Cardiac muscle cell (in vitro differentiated cells and primary cell): ENCODE measurements at places on chromosomes 2 and 18.

- H3K27me3 ChIP-seq = no peaks in the 10 kb centered on the region
- no peak overlapping the region for H3K27ac ChIP-seq
- DNase-seq = no peak
- no peak overlapping the region for H3K4me3 ChIP-seq
These were observed 81.3 kb downstream of the CTAGE1 start for GRCh38 chr18:22336406-22336805.

DNA sequence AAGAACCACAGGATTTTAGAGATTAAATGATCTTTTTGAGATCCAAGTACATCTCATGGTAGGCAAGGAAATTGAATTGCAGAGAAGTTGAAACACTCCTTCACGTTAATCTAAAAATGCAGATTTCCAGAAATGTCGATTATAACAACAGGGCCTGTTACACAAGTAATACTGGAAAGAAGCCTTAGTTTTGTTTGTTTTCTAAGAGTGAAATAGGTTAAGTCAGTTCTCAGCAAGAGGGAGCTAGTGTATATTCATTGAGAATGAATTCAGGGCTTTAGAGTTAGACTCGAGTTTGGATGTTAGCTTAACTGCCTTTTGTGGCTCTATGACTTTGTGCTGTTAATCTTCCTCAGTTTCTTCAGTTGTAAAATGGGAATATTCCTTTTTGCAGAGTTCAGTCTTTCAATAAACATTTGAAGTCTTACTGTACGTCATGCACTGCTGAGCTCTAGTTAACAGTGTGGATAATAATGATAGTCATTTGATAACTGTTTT is 926 bp downstream of the NDUFV2 start:
- no peaks in the 10 kb centered on the region for H3K36me3 ChIP-seq
- H3K4me3 ChIP-seq = peak overlapping the region; percentile 64
- H3K4me1 ChIP-seq = peaks cover 40% of the 10 kb centered on the region
- H3K27me3 ChIP-seq = no peaks in the 10 kb centered on the region
- peak overlapping the region; percentile 98 for H3K27ac ChIP-seq
- peak; percentile 30 for DNase-seq

- peaks cover 52% of the 10 kb centered on the region for H3K4me1 ChIP-seq
- H3K27ac ChIP-seq = peak overlapping the region; percentile 84
- no peak for DNase-seq
- no peak overlapping the region for H3K4me3 ChIP-seq
These were observed 113.6 kb upstream of the MGAT5 start for GRCh38 chr2:134140251-134140661.

- H3K27ac ChIP-seq = no peak overlapping the region
- no peaks in the 10 kb centered on the region for H3K27me3 ChIP-seq
- H3K4me1 ChIP-seq = no peaks in the 10 kb centered on the region
- no peak for DNase-seq
- no peak overlapping the region for H3K4me3 ChIP-seq
These were observed 1249.0 kb upstream of the FAM98A start for GRCh38 chr2:34848132-34848531.

GRCh38 chr2:208031608-208032019 is 6.3 kb upstream of the PLEKHM3 start:
- peak; percentile 62 for DNase-seq
- H3K36me3 ChIP-seq = no peaks in the 10 kb centered on the region
- H3K4me1 ChIP-seq = peaks cover 4% of the 10 kb centered on the region
- no peak overlapping the region for H3K27ac ChIP-seq
- H3K27me3 ChIP-seq = no peaks in the 10 kb centered on the region
- no peak overlapping the region for H3K4me3 ChIP-seq

DNA sequence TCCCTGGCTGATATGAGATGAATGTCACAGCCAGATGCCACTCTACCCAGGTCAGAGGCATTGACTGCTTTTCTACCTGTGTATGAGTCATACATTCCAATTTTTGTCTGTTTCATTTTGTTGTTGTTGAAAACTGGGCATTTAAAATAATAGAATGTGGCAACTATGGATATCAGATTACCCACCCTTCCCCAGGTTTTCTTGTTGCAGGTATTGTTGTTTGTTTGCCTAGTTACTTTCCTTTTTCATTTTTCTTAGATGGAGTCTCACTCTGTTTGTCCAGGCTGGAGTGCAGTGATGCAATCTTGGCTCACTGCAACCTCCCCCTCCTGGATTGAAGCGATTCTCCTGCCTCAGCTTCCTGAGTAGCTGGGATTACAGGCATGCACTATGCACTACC is 70.2 kb downstream of the LRRC30 start:
- DNase-seq = peak; percentile 20
- H3K4me3 ChIP-seq = no peak overlapping the region
- no peaks in the 10 kb centered on the region for H3K27me3 ChIP-seq
- no peak overlapping the region for H3K27ac ChIP-seq
- no peaks in the 10 kb centered on the region for H3K36me3 ChIP-seq
- H3K4me1 ChIP-seq = no peaks in the 10 kb centered on the region

- no peaks in the 10 kb centered on the region for H3K36me3 ChIP-seq
- H3K27ac ChIP-seq = peak overlapping the region; percentile 67
- no peak overlapping the region for H3K4me3 ChIP-seq
- no peaks in the 10 kb centered on the region for H3K27me3 ChIP-seq
- peak; percentile 12 for DNase-seq
These were observed 174.1 kb upstream of the ALPP start for GRCh38 chr2:232204457-232204931.

DNA sequence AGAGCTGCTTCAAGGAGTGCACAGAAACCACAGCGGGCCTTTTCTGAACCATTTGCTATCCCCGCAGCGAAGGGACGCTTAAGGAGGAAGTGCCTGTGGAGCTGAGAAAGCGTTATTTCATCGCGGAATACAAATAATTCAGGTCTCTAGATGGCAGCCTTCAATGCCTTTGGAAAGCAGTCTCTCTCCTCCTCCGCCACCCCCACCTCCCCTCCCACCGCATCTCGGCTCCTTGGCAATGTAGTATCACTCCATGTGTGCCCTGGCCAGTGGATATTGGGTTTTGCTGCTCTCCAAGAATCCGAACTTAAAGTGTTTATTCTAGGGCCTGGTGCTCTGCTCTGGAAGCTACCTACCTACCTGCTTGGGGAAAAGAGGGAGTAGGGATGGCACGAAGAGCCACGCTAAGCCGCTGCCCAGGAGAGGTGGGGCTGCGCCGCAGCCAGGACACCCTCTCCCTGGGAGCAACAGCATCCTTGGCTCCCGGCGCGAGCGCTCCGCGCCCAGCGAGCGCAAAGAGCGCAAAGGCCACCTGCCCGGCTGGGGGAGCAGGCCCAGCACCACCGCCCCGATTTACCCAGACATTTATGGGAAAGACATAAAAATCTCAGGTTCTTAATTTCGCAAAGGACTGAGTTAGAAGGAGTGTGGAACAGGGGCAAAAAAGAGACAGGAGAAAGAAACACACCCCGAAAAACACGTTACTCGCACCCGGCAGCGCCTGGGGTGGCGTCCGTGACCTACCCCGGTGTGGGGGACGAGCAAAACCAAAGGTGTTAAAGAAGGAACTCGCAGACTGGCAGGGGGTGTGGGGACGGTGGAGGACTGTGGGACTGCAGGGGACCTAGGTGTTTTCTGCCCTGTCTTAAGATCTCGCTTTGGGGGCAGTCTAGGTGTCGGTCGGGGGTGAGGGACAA is 1.0 kb downstream of the SPHKAP start:
- no peaks in the 10 kb centered on the region for H3K36me3 ChIP-seq
- peaks cover 17% of the 10 kb centered on the region for H3K4me1 ChIP-seq
- H3K27ac ChIP-seq = no peak overlapping the region
- DNase-seq = peak; percentile 71
- H3K4me3 ChIP-seq = peak overlapping the region; percentile 96

DNA sequence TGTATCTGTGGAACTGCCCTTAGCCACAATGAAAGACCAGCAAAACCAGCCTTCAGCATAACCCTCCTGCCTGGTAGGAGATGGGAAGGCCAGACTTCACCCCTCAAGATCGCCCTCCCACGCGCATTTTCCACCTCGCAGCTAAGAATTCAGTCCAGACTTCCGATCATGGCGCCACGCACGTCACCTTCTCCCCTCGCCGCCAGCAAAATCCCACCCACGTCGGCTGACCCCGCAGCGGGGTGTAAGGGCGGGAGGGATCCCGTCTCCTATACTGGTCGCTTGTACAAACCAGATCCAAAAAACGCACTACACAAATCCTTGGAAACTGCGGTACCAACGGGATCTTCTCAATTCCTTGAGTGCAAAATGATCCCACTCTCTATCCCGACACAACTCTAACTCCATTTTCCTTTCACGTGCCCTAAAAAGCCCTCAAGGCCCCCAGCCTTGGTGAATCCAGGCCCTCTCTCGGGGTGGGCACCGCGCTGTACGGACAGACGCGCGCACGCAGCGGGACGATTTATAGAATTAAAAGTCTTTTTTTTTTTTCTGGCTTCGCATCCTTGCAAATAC is 1.0 kb upstream of the BMPR2 start:
- peaks cover 10% of the 10 kb centered on the region for H3K4me1 ChIP-seq
- H3K4me3 ChIP-seq = peak overlapping the region; percentile 76
- no peaks in the 10 kb centered on the region for H3K36me3 ChIP-seq
- peak overlapping the region; percentile 93 for H3K27ac ChIP-seq

- no peaks in the 10 kb centered on the region for H3K27me3 ChIP-seq
- no peaks in the 10 kb centered on the region for H3K36me3 ChIP-seq
- H3K27ac ChIP-seq = no peak overlapping the region
- no peak overlapping the region for H3K4me3 ChIP-seq
- H3K4me1 ChIP-seq = peaks cover 5% of the 10 kb centered on the region
These were observed 6.5 kb upstream of the VPS54 start for GRCh38 chr2:64025741-64026140.

DNA sequence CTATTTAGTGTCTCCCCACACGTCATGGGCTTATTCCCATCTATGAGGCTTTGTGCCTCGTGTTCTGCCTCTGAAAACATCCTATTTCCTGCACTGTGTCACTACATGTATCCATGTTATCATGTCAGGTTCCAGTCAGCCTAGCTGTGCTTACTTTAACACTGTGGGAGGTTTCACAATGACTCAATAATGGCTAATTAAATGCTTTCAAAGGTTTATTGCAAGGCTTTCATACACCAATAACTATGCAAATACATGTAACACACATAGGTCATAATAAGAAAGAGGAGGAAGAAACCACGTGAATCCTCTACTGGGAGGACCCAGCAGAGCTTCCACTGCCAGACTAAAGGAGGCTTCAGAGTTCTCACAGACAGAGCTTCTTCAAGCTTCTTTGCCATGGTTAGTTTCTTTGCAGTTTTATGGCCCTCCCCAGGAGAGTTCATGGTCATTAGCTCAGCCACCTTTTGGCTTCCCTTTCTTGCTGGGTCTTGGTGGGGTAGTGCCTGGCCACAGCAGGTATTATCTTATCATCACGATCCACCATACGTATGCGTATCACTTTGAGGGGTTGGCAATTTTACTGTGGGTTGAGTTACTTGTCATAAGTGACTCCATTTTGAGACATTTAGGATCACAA is 5.1 kb upstream of the COLEC12 start:
- no peaks in the 10 kb centered on the region for H3K27me3 ChIP-seq
- H3K4me1 ChIP-seq = no peaks in the 10 kb centered on the region
- no peak overlapping the region for H3K4me3 ChIP-seq
- H3K27ac ChIP-seq = no peak overlapping the region
- H3K36me3 ChIP-seq = no peaks in the 10 kb centered on the region
- DNase-seq = no peak

DNA sequence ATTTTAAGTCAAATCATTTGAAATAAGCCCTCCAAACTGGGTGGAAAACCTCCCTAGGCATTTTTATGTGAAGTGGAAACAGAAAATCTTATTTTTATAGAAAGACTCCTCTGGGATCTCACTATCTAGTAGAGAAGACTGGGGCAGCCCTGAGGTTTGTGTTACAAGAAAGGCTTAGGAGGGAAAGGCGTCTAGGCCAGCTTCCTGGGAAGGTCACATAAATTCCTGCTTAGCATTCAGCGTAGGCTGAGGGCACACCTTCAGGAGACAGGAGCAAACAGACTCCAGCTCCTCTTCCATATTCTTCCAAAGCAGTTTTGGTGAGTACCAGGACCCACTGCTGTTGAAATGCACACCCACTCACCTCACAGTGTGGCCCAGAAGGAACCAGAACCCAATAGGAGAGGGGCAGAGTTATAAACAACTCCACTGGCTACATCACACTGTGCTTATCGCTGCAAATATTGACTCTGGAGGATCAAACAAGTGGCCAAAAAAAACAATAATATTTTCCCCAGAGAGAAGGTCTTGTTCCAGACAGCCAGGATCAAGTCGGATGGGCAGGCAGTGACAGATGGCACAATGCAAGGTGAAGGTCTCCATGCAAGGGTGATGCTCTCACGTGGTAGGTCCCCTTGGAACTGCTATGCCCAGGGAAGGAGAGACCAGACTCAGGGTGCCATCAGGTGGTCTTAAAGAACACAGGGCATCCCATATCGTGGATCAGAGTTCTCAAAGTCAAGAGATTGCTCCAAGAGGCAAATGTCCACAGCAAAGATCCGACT is 17.7 kb upstream of the IGFBP2 start:
- peaks cover 17% of the 10 kb centered on the region for H3K4me1 ChIP-seq
- no peak overlapping the region for H3K4me3 ChIP-seq
- H3K27ac ChIP-seq = no peak overlapping the region
- H3K36me3 ChIP-seq = no peaks in the 10 kb centered on the region
- no peaks in the 10 kb centered on the region for H3K27me3 ChIP-seq

DNA sequence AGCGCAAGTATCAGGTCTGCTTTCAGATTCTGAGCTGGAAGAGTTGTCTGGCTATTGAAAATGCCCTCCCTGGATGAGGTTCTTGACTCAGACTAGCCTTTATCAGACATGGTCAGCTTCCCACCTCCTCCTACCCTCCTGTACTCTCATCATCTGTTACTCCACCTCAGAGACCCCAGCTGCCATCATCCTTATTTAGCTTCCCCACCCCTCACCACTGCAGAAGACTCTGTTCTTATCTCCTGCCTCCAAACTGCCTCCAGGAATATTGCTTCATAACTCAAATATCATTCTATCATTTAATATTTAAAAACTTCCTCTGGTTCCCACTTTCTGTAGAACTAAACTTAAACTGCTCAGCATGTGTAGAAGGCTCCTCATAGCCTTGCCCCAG is 31.1 kb upstream of the PPP3R1 start:
- no peak overlapping the region for H3K4me3 ChIP-seq
- no peaks in the 10 kb centered on the region for H3K27me3 ChIP-seq
- no peaks in the 10 kb centered on the region for H3K36me3 ChIP-seq
- no peak overlapping the region for H3K27ac ChIP-seq
- no peak for DNase-seq

GRCh38 chr2:160928854-160929301 is 231.3 kb upstream of the TANK start:
- no peaks in the 10 kb centered on the region for H3K27me3 ChIP-seq
- no peak for DNase-seq
- H3K36me3 ChIP-seq = no peaks in the 10 kb centered on the region
- peaks cover 8% of the 10 kb centered on the region for H3K4me1 ChIP-seq

GRCh38 chr2:182167882-182168281 is 182.2 kb downstream of the PPP1R1C start:
- H3K4me3 ChIP-seq = no peak overlapping the region
- H3K36me3 ChIP-seq = no peaks in the 10 kb centered on the region
- no peaks in the 10 kb centered on the region for H3K27me3 ChIP-seq
- no peak for DNase-seq
- no peaks in the 10 kb centered on the region for H3K4me1 ChIP-seq
